Jurkat, Clone E6-1 (cell line): ENCODE measurements at places on chromosomes 7 and 10.

DNA sequence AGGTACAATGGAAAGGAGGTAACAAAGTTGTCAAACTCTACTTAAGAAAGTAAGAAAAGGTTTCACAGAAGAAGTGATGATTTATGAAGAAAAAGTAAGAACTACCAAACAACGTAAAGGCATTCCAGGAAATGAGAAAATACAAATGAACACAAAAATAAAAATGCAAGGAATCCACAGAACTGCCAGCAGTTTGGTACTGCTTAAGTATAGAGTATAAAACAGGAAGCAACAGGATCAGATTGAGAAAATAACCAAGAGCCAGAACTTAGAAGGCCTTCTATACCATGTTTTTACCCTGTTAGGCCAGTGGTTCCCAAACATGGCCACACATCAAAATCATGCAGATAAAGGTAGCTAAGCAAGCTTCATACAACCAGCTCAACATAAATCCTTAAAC is 9.2 kb downstream of the NDUFA5 start:
- DNase-seq: no peak

- DNase-seq: no peak
Observed at GRCh38 chr10:115818012-115818411, 455.0 kb downstream of the GFRA1 start.

GRCh38 chr10:29635711-29636144 is 957 bp upstream of the SVIL start:
- DNase-seq: no peak

GRCh38 chr10:129769381-129770116 is 194.5 kb downstream of the EBF3 start:
- DNase-seq: no peak

- no peak for DNase-seq
Observed at GRCh38 chr7:84923348-84923747, 263.5 kb downstream of the SEMA3D start.

DNA sequence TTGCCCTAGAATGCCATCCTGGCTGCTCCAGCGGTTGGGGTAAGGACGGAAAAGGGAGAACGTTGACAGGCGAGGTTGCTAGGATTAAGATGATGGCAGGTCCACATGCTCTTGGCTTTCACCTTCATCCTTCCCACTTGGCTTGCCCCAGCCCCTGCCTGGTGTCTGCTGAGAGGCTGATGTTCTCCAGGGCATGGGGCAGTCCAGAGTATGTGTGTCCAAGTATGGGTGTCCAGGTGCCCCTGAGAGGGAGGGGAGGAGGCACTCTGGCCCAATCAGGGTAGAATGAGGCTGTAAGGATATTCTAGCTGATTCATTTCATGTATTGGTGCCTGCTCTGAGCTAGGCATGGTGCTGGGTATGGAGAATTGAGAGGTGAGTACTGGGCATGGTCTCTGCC is 12.6 kb downstream of the NEURL1 start:
- no peak for DNase-seq

DNA sequence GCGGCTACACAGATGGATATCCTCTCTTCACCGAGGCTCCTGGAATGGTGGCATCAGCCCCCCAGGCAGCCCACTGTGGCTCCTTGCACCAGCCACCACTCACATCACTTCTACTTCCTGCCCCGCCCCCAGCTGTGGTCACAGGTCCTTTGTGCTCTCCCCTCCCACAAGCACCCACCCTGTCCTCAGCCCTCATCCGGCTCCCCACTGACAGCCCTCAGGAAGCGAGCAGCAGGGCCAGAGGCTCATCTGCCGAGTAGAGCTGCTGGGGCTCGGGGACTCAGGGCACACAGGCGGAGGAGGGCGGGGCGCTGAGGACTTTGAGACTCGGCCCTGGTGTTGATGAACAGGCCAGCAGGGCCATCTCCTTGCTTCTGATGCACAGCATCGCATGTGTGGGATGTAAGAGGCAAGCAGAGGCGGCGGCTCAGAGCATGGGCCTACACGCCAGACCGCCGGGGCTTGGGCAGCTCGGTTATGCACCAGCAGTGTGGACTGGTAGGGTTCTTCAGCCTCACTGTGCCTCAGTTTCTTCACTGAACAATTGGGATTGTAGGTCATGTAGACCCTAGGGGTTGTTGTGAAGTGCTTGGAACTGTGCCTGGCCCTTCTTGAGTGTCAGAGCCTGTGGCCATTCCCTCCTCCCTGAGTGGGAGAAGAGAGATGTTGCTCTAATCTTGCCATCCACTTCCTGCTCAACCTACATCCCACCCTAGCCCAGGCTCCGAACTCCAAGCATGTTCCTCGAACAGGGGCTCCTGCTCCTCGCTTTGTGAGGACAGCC is at the start of gene PRF1:
TSS of gene PRF1 (minus strand) at position 77 of the 784 bp plus-strand sequence. CDS start 1,839 bp downstream, outside the sequence.
- DNase-seq: peak; percentile 87

DNA sequence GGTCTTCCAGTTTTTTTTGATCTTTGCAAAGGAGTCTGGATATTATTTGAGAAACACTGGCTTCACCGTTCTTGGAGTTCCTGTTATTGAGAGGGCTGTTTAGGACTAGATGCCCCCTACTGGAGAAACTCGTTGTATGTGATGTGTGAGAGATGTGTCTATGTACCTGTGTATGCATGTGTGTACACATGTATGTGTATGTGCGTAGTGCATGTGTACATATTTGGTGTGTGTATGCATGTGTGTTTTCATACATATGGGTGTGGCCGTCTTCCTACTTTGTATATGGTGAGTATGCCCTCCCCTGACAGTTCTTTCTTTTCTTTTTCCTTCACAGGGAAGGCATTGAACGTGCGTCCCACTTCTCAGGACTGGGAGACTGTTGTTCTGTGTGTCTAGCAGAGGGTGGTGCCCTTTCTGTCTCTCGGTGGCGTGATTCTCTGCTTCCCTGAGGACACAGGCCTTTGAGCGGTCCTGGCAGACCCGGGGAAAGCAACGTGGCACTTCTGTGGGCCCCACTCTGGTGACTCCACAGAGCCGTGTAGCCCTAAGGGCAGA is 3.0 kb upstream of the CALHM3 start:
- peak; percentile 76 for DNase-seq

DNA sequence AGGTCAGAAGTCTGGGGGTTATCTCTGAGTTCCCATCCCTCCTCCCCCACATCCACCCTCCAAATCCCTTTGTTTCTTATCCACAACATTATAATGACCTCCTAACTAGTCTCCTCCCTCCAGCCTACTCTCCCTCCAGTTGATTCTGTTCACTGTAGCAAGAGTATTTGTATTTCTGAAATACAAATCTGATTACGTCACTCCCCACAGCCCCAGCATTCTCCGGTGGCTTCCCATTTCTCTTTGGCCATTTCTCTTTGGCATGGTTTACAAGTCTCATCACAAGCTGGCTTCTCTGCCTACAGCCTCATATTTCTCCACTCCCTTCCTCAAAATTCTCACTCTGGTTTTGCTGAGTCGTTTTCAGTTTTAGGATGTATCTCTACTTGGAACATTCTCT is 24.6 kb upstream of the MRPS33 start:
- DNase-seq: no peak

- DNase-seq: no peak
Observed at GRCh38 chr10:4902571-4903011, 60.6 kb upstream of the AKR1C1 start.

- no peak for DNase-seq
Observed at GRCh38 chr10:21318540-21319167, 206.8 kb downstream of the SKIDA1 start.

DNA sequence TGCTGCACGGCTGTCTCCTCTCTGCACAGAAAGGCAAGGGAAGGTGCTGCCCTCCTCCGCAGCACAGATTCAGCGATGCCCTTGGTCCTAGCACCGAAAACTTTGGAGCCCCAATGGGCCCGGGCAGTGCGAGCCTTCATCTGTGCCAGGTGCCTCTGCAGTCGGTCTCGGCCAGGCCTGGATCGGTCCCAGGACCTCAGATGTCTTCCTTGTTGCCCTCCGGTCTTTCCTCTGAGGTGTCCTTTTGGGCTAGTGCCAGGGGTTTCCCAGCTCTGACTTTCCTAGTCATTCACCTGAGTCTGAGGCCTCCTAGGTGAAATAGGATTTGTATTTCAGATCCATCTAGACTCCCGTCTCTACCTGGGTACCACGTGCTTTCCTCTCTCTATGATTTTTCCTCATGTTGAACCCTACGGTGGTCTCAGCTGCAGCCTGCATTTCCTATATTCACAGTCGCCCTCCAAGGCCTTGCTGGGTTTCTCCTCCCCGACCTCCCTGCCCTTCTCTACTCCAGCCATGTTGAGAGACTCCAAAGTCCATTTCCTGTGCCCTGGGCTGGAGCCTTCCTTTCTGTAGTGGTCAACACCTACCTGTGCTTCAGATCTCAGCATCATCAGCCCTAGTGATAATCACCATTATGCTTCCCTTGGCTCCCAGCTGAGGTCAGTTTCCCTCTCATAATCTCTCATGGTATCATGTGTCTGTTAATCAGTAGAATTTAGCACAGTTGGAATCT is 92.0 kb upstream of the PRSS58 start:
- no peak for DNase-seq

GRCh38 chr10:79507440-79508167 is 4.7 kb upstream of the EIF5AL1 start:
- DNase-seq: no peak

GRCh38 chr7:82805527-82805960 is 357.1 kb downstream of the PCLO start:
- no peak for DNase-seq

- no peak for DNase-seq
Observed at GRCh38 chr7:24419077-24419476, 135.1 kb downstream of the NPY start.

- DNase-seq: no peak
Observed at GRCh38 chr10:33588974-33589600, 254.6 kb upstream of the NRP1 start.

GRCh38 chr7:37494926-37495325 is 46.3 kb upstream of the ELMO1 start:
- peak; percentile 16 for DNase-seq
